Posterior vena cava (tissue), 2 donors: ENCODE measurements at places on chromosomes 12 and 14.

GRCh38 chr14:80323038-80323665 lies 111.8 kb upstream of the DIO2 start:
- DNase-seq: no peak

DNA sequence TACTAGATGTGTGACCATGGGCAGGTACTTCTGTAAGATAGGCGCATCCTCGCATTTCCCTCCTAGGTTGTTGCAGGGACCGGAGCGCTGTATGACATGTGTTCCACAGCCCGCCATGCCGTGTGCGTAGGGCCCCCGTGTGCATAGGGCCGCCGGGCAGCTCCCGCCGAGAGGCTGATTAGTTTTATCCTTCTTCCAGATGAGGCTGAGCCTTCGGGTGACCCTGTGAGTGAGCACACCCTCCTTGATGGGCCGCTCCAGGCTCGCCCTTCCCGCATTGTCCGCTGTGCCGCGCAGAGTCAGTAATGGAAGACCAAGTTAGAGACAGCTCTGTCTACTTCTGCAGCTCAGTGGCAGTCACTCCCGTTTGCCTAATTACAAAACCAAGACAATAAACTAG lies 72.9 kb upstream of the DYNC1H1 start:
- DNase-seq: no peak

GRCh38 chr14:75522983-75523318 lies 682 bp downstream of the BATF start:
- DNase-seq: no peak

DNA sequence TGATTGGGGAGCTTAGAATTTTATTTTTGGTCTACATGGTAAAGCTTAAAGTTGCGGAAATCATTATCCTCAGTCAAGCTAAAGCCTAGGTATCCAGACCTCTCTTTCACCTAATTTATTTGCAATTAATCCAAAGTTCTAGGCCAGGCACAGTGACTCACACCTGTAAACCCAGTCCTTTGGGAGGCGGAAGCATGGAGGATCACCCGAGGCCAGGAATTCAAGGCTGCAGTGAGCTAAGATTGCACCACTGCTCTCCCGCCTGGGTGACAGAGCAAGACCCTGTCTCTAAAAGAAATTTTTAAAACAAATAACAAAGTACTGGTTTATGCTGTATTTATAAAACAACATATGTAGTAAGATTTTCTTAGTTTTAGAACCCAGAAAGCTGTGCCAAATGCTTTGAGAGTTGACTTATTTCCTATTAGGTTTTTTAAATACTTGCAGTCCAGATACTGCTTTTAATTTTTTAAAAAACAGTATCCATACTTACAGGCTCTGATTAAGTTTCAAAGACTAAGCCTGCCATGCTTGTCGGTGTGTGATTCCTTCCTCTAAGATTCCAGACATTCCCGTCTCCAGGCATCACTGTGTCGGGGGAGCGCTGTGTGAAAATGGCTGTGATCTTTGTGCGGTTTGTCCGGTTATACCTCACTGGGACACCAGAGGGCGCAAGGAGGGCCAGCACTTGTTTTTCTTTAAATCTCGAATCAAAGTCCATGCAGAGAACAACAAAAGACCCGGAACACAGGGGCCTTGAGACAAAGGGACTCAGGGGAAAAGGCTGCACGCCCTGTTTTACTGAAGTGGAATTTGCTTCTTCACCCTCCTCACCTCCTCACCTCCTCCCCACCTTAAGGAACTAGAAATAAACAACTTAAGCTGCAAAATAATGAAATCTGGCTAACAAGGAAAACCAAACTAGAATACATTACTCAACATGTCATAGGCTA lies 24.6 kb upstream of the TMPO start:
- peak; percentile 94 for DNase-seq

GRCh38 chr14:90627478-90627877 lies 188.8 kb downstream of the TTC7B start:
- no peak for DNase-seq

DNA sequence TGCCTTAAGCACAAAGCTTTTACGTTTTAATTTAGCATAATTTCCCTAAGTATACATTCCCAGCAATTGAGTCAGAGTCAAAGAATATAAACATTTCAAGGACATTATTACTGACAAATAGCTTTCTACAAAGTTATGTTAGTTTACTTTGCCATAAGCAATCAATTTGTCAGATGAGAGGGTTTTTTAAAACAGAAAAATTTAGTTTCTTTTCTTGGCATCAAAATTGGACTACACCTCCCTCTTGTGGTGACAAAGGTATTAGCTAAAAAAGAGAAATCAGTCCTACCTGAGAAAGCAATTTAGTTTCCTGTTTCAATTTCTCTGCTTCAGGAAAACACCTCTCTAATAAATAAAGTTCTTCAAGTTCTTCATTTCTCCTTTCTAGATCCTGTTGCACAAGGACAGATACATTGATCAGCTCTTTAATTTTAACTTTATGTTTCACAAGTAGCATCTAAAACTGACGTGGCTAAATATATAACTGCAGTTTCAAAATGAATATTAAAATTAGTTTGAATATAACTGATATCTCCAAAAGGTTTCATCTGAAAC lies 39.9 kb downstream of the DNAI7 start:
- no peak for DNase-seq
